ENCODE measurements at places on chromosomes 3 and 15.

DNA sequence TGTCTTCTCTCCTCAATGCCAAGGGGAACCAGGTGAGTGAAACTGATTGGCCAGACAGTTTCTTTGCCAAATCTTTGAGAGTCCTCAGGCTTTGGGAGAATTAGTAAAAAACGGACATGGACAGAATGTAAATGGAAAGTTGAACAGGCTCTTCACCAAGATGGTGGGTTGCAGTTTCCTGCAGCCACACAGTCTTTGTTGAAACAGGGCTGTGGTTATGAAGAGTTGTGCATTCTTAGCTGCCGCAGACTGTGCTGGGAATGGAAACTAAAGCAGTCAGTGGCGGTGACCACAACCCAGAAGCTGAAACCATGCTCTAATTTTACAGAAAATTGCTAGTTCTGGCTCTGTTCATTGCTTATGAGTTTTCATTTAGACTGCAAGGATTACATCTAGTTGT is 42.1 kb upstream of the TASOR start:
- no peak for DNase-seq

- DNase-seq, result no peak
Observed at GRCh38 chr3:98761643-98762229, 1.4 kb upstream of the ST3GAL6 start.

GRCh38 chr3:182708810-182709209 is 84.5 kb upstream of the ATP11B start:
- no peak for DNase-seq

GRCh38 chr15:77564938-77565337 is 67.8 kb downstream of the LINGO1 start:
- no peak for DNase-seq

DNA sequence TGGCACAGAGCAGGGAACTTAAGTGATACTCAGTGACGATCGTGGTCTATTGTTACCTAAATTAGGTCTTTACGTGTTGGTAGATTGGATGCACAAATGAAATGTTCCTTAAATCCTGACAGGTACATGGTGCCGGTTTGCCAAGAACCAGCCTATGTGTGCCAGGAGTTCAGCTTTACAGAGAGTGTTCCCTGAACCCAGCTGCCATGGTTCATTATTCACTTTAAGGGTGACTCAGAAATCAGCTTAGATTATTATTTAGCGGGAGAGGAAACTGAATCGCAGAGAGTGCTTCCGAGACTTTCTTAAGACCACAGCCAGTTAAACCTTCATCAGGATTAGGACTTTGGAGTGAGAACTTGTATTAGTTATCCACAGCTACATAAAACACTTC is 21.5 kb downstream of the FAM43A start:
- no peak for DNase-seq

- no peak for DNase-seq
Observed at GRCh38 chr3:153244961-153245360, 82.9 kb downstream of the RAP2B start.

- DNase-seq, result no peak
Observed at GRCh38 chr3:8519774-8520448, 18.3 kb downstream of the LMCD1 start.

GRCh38 chr15:87573534-87573933 is 683.0 kb downstream of the NTRK3 start:
- no peak for DNase-seq

- no peak for DNase-seq
Observed at GRCh38 chr3:193552923-193553322, 1.8 kb downstream of the ATP13A4 start.

- DNase-seq, result no peak
Observed at GRCh38 chr15:77982127-77982490, 95.4 kb downstream of the TBC1D2B start.

- no peak for DNase-seq
Observed at GRCh38 chr3:129016356-129016719, 15.2 kb downstream of the EFCC1 start.

DNA sequence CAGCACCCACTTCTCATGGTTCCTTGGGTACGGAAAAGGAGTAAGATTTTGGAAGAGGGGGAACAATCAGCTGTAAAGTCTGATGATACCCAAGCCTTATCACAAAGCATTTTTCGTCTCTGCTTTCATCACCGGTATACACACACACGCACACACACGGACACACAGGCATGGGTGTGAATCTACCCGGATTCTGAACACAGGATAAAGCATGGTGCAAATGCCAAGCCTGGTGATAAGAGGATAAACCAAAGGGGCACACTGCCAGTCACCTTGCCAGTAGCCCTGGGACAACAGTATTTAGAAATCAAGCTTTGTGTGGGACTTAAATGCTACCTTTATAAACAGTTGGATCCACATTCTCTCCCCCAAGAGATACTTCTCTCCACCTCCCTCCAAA is 22.2 kb downstream of the FAM174B start:
- DNase-seq, result no peak

DNA sequence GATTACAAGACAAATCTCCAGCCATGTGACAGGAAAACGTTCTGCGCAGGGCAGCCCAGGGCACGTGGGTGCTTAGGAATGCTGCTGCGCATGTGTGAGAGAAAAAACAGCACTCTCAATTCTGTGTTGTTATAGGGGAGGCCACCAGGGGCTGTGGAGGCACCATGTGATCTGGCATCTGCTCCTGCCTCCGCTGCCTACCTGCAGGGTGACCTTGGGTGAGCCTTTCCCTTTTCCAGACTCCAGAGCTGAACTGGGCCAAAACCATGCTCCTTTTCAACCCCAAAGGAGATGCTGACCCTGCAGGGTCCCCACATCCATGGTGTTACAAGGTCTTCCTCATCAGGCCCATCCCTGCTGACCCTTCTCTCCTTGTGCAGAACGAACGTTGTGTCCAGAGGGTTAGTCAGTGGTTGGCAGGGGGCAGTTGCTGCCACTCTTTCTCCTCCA is 81.5 kb upstream of the RASGRF1 start:
- DNase-seq, result no peak

DNA sequence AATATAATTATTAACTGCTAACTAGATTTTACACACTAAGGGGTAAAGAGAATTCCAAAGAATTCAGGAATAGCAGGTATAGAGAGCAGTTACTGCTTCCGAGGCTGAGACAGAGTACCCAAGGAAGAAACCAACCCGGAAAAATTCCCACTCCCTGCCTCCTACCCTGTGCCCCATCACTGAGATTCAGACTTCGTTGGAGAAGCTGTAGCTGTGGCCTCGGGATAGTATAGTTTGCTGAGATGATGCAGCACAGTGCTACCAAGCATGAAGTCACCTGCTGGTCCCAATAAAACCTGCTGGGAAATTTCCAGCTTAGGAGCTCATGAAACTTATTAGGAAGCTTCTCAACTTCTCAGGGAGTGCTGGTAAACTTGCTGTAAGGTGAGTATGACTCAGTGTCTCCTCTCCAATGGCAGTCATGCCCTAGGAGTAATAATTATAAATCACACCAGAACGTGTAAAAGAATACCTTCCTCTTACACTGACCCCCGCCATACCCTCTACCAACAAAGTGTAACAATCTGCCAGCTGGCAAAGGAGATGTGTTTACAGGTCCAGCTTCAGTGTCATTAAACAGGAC is 215.2 kb upstream of the ROBO2 start:
- no peak for DNase-seq

DNA sequence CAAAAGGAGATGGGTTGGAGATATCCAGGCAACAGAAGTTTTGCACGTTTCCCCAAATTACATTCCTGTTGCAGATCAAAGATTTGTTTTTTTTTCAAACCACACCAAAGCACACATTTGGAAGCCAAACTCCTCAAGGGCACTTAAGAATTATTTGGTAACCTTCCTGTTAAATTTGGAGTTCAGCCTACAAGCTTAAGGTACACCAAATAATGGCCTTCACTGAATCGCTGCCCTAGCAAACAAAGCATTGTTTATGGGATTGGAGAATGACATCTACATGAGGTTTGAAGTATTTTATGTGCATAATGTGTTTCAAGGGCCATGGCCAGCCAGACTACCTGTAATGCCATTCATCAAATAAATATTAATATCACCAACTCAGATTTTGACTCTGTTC is 357.9 kb downstream of the RORA start:
- DNase-seq, result no peak

GRCh38 chr3:174862666-174863065 is 3.5 kb downstream of the NAALADL2 start:
- no peak for DNase-seq

GRCh38 chr3:183526838-183527427 is 28.6 kb downstream of the KLHL6 start:
- no peak for DNase-seq

DNA sequence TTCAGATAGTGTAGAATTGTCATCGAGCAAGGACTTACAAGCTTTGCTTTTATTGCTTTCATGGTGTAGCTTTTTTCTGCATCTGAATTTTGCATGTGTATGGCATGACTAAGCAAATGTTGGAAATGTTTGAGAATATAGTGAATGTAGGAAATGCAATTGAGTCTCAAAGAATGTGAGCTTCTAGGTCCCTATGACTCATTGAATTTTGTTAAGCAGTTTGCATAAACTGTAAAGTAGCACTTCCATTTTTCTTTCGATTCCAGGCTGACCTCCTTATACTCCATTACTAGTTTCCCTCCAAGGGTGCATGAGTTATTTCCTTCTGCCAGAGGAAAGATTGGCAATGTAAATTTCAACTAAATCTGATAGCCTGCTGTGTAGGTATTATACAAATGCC is 619.2 kb downstream of the DIPK2A start:
- no peak for DNase-seq

DNA sequence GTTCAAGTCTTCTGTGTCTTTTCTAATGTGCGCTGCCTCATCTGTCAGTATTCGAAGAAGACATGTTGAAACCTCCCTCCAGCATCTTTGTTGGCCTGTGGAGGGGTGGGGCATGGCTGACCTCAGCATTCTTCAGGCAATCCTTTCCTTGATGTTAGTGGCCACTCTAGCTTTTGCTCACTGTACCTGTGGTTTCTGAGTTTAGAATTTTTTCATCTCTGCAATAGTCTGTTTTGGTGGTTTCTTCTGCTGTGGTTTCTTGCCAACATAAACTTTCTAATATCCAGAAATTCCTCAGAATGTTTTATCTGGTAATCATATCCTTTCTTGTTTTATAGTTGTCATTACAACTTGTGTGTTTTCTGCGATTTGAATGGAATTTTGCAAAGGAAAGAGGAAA is 251.3 kb upstream of the NR2E3 start:
- no peak for DNase-seq

DNA sequence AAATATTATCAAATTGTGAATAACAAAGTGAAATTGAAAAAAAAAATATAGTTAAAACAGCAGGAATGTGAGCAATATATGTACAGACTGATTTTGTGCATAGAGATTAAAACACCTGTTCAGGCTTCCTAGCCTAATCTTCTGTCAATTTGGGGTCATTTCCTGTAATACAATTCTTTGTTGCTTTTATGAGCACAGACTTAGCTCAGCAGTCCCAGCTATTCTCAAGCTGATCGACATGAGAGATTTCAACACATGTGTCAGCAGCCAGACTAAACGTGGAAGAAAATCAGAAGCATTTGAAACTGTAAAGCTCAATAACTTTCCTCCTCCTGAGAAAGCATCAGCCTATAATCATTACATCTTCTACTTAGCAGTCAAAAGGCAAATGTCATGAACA is 1.6 kb upstream of the FHIT start:
- no peak for DNase-seq

DNA sequence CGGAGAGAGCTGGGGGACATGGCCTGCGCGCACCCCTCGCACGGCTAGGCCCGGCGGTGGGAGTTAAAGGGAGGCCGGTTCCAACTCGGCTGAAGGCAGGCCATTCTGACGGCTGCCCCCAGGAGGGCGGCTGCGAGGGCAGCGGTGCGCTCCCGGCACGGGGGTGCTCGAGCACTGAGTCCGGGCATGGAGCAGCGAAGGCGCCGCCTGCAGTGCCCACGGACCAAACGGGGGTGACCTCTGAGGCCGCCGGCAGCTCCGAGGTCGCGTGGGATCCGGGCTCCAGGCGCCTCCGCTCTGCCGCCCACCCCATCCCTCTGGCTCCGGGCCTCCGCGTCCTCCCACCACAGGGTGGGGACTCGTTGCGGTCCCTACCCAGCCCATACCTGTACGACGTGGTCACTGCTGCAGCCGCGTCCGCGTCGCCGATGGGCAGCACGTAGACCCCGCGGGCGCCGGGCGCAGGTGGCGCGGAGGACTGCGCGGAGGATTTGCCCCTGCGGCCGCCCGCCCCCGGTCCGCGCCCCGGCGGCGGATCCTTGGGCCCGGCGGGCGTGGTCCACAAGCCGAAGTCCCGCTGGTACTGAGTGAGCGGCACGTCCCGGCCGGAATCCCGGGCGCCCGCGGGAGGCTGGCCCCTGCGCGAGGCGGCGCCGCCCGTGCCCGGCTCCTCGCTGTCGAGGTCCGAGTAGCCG is 469 bp downstream of the MAP6D1 start:
- no peak for DNase-seq

DNA sequence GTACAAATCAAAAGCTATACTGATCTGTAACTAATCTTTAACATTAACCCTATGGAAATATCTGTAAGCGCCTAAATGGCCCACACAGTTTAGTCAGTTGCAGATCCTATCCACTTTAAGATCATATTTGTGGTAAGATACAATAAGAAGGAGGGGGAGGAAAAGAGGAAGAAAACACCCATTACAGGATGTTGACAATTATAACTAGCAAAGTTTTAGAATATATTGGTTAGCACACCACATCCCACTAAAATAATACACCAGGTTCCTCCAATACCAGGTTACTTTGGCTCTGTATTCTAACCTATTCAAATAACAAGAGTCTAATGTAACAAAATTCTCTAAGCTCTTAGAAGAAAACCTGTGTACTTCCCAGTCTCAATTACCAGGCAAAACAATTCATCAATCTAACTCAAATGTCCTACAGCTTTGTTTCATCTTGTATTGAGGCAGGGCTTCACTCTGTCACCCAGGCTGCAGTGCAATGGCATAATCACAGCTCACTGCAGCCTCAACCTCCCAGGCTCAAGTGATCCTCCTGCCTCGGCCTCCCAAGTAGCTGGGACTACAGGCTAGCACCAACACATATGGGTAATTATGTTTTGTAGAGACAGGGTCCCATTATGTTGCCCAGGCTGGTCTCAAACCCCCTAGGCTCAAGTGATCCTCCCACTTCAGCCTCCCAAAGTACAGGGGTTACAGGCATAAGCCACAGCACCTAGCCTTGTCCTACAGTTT is 4.2 kb downstream of the SLC4A7 start:
- no peak for DNase-seq

DNA sequence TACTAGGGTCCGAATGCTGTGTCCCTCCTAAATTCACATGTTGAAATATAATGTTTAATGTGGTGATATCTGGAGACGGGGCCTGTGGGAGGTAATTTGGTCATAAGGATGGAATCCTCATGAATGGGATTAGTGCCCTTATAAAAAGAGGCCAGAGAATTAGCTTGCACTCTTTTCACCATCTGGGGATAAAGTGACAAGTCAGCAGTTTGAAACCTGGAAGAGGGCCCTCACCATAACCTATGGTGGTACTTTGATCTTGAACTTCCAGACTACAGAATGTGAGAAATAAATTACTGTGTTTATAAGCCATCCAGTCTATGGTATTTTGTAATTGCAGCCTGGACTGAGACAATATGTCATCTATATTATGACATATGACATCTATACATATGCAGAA is 132.1 kb downstream of the ISL2 start:
- no peak for DNase-seq

- DNase-seq, result no peak
Observed at GRCh38 chr3:134370611-134371531, 3.4 kb downstream of the AMOTL2 start.

GRCh38 chr3:161766331-161766730 is 269.7 kb downstream of the OTOL1 start:
- DNase-seq, result no peak
